ENCODE measurements at places on chromosomes 1 and 21.

GRCh38 chr1:195530961-195531360 lies 1077.3 kb downstream of the KCNT2 start:
- DNase-seq, result no peak

- DNase-seq, result no peak
Measured at GRCh38 chr1:218521414-218522169, 176.5 kb downstream of the TGFB2 start.

- DNase-seq, result peak; percentile 58
Measured at GRCh38 chr1:151494741-151495281, 16.4 kb upstream of the CGN start.

DNA sequence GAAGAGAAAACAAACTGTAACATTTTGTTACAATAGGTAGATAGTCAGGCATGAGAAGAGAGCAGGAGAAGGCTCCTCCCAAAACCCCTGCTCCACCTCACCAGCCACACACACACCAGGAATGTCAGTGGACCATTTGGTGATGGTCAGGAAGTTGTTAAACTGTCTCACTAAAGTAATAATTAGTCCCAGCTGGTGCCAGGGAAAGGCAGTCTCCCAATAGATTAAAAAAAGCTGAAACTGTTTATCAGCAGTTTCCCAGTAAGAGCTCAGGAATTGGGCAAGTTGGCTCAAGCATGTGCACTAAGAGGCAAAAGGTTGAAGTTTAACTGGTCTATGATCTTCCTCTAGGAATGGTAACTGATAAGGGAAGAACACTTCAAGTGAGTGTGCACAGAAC lies 249.6 kb downstream of the COL11A1 start:
- DNase-seq, result peak; percentile 58

- peak; percentile 96 for DNase-seq
Measured at GRCh38 chr1:235946571-235946981, 79.9 kb upstream of the LYST start.

- peak; percentile 87 for DNase-seq
Measured at GRCh38 chr1:66464802-66465201, 69.2 kb upstream of the SGIP1 start.

GRCh38 chr1:221234791-221235190 lies 355.5 kb downstream of the HLX start:
- peak; percentile 11 for DNase-seq

- peak; percentile 39 for DNase-seq
Measured at GRCh38 chr1:97144527-97144926, 422.9 kb downstream of the PTBP2 start.

- DNase-seq, result no peak
Measured at GRCh38 chr1:64896551-64896950, 69.8 kb downstream of the JAK1 start.

- DNase-seq, result no peak
Measured at GRCh38 chr1:19272064-19272463, 16.5 kb downstream of the AKR7A3 start.

GRCh38 chr1:55289614-55290013 lies 74.5 kb upstream of the USP24 start:
- DNase-seq, result no peak

- DNase-seq, result no peak
Measured at GRCh38 chr1:83499998-83500397, 498.9 kb downstream of the TTLL7 start.

DNA sequence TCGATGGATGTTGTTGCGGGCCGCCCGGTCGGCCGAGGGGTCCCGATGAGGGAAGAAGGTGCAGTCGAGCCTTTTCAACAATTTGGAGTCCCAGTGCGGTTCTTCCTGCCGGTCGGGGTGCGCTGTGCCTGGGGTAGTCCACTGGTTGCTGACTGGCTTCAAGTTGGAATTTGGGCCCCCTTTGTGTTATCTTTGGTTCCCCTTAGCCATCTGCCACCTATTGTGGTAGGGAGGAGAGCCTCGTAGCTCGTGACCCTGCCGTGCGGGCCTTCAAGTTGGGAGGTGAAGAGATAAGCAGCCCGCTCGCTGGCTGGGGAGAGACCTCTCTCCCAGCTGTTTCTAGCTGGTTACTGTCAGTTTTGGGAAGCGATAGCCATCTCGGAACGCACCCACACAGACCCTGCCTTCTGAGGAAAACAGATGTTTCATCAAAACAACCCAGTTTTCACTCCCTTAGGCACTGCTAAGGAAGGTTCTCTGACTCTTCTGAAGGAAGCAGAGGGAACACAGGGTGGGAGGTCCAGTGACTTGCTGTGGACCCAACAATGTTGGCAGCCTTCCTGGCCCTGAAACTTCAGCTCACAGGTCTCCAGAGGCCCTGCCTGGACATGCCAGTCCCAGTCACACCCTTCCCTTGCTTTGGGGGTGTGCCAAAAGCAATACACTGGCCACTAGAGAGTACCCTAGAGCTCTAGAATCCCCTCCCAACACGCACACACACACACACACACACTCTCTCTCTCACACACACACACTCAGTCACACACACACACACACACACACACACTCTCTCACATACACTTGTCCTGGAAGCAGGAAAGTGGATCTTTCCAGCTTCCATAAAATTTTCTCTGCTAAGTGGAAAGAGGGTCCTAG lies 1.0 kb downstream of the BTG2 start:
- DNase-seq, result peak; percentile 79

DNA sequence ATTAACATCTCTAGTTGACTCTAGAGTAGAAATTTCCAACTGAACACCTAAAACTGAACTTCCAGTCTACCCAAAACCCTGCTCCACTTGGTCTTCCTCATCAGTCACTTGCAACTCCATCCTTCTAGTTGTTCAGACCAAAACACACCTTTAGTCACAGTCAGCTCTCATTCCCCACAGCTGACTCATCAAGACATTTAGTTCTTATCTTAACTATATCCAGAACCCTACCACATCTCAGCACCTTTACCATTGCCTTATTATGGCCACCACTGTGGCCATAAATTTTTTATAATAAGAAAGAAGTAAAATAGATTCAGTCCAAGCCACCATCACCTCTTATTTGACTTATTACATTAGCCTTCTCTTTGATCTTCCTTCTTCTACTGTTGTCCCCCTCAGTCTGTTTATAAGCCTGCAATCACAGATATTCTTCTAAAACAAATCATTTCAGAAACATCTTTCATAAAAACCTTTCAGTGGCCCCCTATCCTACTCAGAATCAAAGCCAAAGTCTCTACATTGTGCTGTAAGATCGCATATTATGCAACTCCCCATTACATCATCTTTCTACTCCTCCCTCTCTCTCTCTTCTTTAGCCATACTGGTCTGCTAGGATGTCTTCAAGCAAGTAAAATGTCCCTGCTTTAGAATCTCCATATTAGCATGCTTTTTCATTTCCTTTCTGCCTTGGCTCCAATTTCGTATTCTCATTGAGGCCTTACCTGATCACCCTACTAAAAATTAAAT lies 275.9 kb downstream of the LRRC40 start:
- peak; percentile 39 for DNase-seq

DNA sequence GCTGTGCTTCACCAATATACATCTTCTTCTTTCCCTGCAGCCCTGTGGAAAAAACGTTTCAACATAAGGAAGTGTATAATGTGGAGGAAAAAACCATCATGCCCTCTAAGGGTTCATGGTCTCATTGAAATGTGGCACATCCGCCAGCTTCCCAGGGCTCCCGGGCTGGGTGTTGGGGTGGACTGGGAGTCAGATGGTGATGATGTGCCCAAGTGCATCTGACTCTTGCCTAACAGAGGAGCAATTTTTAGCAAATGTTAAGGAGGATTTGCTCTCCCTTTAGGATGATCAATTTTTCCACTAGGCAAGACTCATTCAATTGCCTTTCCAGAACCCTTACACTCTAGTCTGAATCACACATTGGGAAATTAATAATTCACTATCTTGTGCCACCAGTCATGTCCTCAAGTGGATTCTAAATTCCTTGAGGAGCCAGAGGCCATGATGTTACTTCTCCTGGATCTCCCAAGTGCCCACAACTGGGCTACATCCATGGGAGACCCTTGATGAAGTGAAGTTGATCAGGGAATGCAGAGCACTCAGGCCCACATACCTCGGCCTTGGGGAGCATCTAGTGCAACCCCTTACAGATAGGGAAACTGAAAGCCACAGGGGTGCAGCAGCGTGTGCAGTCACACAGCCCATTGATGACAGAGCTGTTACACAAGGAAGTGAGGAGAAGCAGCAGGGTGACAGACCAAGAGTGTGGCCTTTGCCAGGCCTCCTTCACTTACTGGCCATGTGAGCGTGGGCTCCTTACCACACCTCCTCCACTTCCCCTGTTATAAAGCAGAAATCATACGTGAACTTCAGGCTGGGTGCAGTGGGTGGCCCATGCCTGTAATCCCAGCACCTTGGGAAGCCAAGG lies 100.0 kb upstream of the SLC44A3 start:
- DNase-seq, result no peak

- DNase-seq, result peak; percentile 45
Measured at GRCh38 chr1:200306944-200307754, 102.7 kb downstream of the ZNF281 start.

DNA sequence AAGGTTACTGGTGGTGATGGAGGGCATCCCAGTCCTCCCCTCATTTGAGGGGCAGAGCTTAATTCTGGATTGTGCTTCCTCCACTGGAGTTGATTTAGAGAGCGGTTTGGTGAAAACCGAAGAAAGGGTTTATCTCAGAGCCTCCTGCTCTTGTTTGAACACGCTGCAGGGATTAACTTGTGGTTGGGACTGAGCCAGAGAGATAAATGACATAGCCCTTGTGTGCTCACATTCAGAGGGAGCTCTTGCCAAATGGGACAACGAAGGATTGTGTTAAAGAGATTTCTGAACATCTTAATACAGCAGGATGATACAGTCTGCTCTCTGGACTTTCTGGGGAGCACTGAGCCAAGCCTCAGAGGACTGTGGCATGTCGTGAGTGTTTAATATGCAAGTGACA lies 308.2 kb downstream of the DISC1 start:
- DNase-seq, result no peak

- no peak for DNase-seq
Measured at GRCh38 chr1:39854738-39855137, 28.6 kb downstream of the TRIT1 start.

DNA sequence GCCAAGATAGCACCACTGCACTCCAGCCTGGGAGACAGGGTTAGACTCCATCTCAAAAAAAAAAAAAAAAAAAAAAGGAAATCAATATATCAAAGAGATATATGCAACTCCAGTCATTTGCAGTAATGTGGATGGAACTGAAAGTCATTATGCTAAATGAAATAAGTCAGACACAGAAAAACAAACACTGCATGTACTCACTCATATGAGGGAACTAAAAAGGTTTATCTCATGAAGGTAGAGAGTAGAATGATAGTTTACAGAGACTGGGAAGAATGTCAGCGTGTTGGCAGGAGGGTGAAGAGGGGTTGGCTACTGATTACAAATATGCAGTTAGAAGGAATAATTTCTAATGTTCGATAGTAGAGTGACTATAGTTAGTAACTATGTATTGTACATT lies 13.2 kb downstream of the HSD11B1 start:
- no peak for DNase-seq

- DNase-seq, result peak; percentile 42
Measured at GRCh38 chr1:219518168-219518906, 94.6 kb downstream of the ZC3H11B start.

DNA sequence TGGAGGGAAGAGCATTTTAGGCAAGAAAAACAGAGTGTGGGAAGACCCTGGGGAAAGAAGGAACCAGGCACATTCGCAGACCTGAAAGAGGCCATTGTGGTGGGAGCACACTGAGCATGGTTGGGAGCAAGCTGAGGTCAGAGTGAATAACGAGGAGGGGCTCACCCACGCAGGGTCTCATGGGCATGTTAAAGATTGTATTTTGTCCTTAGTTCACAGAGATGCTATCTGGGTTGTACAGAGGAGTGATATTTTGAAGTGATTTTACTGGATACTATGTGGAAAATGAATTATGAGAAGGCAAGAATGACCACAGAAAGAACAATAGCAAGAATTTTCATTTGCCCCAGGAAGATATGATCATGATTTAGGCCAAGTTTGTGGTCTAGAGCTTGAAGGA lies 578.3 kb upstream of the NR5A2 start:
- no peak for DNase-seq

- no peak for DNase-seq
Measured at GRCh38 chr1:159999204-159999603, 32.6 kb downstream of the PIGM start.

DNA sequence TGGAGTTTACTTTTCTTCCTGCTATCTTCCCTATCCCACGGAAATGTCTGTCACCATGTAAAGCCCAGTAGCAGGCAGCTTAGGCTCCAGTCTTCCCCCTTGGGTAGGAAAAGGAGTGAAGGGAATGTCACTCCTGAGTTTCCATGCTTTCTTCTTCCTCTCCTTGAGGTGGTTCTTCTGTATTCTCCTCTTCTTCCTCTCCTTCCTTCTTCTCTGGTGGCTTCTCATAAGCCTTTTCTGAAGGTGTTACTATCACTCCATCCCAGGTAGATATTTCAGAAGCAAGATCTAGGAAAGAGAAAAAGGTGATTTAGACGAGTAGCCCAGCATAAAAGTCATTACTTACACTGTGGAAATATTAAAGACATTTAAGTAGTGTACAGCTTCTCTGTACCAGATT lies 3.8 kb downstream of the SNAPIN start:
- no peak for DNase-seq

GRCh38 chr1:161307230-161307768 lies 2.5 kb downstream of the MPZ start:
- peak; percentile 83 for DNase-seq

- DNase-seq, result no peak
Measured at GRCh38 chr21:44057055-44057454, 44.9 kb downstream of the TRAPPC10 start.

GRCh38 chr21:33411949-33412430 lies 8.8 kb downstream of the IFNGR2 start:
- DNase-seq, result peak; percentile 22

GRCh38 chr1:21931171-21932093 lies 5.7 kb downstream of the HSPG2 start:
- DNase-seq, result peak; percentile 87

DNA sequence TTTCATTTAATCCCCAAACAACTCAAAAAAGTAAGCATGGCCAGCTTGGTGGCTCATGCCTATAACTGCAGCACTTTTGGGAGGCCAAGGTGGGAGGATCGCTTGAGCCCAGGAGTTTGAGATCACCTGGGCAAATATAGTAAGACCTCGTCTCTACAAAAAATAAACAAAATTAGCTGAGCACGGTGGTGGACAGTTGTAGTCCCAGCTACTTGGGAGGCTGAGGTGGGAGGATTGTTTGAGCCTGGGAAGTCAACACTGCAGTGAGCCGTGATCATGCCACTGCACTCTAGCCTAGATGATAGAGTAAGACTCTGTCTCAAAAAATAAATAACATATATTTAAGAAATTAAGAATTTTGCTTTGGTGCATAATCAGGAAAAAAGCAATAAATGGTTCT lies 6.1 kb upstream of the AKR1A1 start:
- DNase-seq, result no peak
